ENCODE measurements at places on chromosomes 5 and 9.

GRCh38 chr9:18023332-18023731, 444.5 kb downstream of the SH3GL2 start:
- no peak for DNase-seq

DNA sequence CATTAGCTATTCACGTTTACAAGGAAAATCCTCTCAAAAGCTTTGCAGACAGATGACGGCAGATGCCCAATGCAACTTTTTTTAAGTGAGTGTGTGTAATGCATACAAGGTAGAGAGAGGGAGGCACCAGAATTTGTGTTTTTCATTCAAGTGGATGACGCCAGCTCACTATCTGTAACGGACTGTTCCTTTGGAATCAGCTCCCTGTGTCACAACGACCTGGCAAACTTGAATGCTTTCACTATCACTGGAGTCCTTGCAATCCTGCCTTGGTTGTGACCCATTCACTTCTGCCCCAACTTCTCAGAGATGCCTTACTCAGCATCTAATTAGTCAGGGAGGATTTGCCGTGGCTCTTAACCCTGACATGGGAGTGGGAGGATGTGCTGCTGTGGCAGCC, 148.5 kb downstream of the BNC2 start:
- DNase-seq = no peak

- DNase-seq = no peak
Observed at GRCh38 chr9:119368681-119369581, at the start of gene BRINP1. Gene BRINP1, minus strand, starts transcription at chr9:119369435. Its CDS starts 56,080 bp downstream, at chr9:119313355.

DNA sequence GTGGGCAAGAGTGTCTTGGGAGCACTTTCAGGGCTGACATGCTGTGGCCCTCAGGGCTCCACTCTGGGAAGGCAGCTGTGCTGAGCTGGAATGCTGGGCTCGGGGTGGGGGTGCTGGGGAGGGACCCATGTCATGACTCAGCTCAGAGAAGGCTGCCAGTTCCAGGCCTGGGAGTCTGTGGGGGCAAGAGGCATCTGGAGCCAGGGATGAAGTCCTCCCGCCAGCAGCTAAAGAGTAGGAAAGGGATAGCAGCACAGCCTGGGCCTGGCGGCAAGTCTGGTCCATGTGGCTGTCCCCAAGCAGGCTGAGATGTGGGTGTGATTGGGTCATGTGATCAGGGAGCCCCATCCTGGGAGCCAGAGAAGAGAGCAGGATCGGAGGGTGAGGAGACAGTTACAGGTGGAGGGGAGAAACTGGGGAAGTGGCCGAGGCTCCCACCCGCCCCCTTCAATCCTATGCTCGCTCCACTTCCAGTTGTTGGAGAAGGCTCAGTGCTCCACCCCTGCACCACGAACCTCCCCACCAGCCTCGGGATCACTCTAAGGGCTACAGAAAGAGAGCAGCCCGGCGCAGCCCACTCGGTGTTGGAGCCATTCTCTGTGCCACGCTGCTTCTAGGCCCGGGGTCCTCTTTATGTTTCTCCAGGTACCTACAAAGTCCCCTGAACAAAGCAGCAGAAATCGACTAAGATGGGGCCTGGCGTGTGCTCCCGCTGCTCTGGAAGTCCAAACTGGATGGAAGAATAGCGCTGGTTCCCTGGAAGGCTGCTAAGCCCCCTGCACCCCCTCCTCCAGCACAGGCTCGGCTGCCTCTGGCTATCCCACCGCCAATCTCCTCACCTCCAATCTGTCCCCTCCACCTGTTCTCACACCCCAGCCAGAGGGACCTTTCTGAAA, 12.0 kb downstream of the PDGFRB start:
- no peak for DNase-seq

- DNase-seq = no peak
Observed at GRCh38 chr9:116796669-116797068, 109.6 kb downstream of the TRIM32 start.

- no peak for DNase-seq
Observed at GRCh38 chr9:92650839-92651621, 18.9 kb downstream of the IPPK start.

DNA sequence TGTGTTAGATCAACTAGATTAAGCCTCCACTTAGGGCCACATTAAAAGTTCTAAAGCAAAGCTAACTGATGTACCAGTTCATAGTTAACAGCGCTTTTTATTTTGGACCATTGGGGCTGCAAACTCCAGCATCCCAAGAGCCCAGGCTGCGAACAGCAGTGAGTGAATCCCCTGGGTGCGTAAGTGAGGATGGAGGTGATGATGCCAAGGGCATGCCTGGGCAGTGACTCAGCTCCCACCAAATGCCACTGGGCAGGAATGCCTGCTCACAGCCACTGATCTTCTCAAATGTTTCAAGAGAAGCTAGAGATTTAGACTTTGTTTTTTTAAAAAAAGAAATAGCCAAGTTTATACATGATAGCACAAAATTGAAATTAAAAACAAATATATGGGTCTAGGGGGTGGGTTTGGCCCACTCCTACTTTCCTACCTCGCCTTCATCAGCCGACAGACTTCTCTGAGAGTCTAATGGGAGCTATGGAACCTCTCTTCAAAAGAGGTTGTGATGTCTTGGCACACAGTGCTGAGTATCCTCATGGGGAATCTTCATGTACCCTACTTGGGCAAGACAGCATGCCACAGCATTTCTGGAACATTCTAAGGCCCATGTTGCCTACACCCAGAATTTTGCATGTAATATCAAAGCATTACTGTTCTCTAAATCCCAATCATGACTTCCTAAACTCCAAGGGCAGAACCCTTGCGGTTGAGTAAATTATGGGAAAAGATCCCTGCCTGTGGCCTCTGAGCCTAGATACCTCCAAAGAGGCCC, 398.1 kb downstream of the EBF1 start:
- no peak for DNase-seq

DNA sequence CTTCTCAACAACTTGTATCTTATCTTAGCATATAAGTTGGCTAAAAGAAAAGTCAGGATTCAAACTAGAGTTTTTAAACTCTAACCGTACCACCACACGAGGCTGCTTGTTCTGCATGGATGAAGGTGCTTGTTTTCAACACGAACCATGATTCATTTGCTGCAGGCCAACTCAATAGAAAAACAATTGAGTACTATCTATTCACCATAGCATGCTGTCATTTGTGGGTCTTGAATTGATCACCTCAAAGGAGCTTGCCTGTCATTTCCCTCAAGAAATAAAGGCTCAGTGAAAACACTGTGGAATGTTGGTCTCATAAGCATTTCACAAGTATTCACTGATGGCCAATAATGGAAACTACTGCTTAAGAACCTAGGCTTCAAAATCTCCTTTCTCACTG, 21.0 kb upstream of the GRIA1 start:
- no peak for DNase-seq

DNA sequence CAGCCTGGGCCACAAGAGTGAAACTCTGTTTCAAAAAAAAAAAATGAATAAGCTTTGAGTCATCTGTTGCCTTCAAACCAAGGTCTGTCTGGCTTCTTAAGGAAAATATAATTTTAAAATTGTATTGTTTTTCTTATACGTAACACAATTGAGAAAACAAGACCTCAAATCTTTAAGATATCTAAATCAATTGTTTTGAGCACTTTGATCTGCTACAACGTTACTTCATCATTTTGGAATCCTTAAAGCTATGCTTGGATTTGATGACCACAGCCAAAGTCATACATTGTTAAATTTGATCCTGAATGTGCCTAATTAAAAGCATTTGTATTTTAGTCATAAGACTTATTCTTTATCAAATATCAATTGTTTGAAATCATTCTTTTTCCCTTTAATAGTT, 37.7 kb upstream of the VCAN start:
- DNase-seq = no peak

GRCh38 chr5:142717582-142718215, 31.8 kb upstream of the FGF1 start:
- no peak for DNase-seq

DNA sequence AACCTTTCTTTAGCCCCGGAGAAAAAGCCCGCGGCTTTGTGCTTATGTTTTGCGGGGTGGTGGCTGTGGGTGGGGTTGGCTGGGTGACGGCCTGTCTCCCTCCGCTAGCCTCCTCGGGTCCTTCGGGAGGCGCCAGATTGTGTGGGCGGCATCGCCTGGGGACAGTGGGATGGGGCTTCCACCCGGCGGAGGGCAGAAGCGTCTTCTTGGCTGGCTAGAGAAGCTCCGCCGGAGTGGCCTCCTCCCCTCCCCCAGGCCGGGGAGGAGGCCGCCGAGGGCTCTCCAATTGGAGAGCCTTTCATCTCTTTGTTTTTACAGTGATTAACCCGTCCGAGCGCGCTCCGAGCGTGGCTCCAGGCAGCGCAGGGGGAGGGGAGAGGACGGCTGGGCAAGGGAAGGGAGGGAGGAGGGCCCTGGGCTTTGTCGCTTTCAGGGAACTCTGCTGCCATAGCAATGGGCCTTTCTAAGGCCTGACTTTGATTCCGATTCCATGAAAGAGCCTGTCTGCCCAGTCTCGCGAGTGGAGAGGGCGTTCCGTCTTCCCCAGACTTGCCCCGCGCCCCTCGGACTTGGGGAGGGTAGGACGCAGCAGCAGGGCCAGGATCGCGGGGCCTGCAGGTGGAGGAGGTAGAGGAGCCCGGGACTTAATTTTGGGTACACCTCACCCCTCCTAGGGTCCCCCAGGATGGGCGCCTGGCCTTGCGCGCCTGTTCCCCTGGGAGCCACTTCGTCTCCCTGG, 36.7 kb upstream of the TIFAB start:
- no peak for DNase-seq

GRCh38 chr9:137083394-137084004, 3.3 kb upstream of the MAN1B1 start:
- no peak for DNase-seq

DNA sequence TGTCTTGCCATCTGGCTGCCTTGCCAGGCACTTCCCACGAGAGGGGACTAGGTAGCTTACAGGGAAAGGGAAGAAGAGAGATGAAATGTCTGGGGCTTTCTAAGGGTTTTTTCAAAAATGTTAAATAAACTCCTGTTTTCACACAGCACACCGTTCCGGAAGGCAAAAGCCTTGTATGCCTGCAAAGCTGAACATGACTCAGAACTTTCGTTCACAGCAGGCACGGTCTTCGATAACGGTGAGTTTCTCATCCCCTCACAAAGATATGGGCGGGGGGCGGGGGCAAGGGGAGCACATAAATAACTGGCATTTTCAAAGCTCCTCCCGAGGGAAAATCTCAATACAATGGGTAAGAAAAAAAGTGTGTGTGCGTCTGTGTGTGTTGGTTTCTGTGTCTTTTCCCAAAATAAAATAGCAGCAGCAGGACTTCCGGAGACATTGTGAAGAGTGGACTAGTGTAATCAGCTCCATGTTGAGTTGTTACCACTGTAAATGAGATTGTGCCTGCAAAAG, 189.6 kb downstream of the NR3C1 start:
- no peak for DNase-seq

- DNase-seq = no peak
Observed at GRCh38 chr9:130183133-130183762, 11.0 kb downstream of the NCS1 start.

GRCh38 chr5:172129256-172129910, 58.6 kb downstream of the STK10 start:
- no peak for DNase-seq

GRCh38 chr9:97503862-97504210, 2.4 kb downstream of the TMOD1 start:
- no peak for DNase-seq

GRCh38 chr5:82111191-82111590, 139.4 kb downstream of the ATG10 start:
- no peak for DNase-seq

DNA sequence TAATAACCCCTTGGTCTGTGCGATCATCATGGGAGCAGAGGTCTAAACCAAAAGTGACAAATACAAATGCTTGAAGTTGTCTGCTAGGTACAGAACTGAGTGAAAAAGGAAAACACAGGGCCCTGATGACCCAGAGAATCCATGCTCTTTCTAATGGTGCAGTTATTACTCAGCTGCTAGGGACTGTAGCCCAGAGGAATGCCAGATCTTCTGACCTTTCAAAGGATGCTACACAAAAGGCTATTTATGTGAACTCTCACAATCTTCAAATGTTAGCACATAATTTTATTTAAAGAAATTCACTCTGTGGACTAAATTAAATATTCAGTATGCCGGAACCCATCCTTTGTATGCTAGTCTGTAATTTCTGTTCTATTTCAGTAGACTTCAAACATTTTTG, 79.9 kb downstream of the PRR16 start:
- DNase-seq = no peak

GRCh38 chr5:171697221-171698102, 88.2 kb upstream of the SMIM23 start:
- no peak for DNase-seq

DNA sequence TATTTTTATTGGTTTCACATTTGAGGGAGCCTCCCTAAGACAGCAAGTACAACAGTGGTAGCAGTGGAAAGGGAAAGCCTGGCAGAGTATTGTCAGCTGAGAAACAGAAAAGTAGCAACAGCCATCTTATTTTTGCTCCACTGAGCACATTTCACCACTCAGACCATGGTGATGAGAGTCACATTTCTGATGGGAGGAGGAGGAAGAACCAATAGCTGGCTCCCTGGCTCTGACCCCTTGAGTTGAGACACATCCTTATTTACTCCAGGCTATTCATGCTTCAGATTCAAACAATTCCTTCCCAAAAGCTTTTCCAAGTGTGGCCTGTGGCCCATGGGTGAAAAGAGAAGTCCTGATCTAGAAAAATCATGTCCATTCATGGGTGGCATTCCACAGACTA, 236.3 kb downstream of the ARHGAP26 start:
- no peak for DNase-seq

DNA sequence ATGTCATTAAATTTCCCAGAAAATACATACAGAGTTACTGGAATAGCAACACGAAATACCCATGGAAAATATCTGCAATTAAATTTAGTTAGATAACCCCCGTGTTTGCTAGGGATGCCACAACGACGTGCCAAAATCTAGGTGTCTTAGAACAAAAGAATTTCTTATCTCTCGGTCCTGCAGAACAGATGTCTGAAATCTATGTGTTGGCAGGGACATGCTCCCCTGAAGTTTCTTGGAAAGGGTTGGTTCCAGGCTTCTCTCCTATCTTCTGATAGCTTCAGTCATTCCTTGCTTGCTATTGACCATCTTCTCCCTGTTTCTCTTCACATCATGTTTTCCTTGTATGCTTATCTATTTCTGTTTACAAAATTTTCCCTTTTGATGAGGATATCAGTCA, 1067.0 kb downstream of the CDH18 start:
- no peak for DNase-seq

GRCh38 chr9:77938163-77938562, 93.4 kb downstream of the GNAQ start:
- DNase-seq = no peak

- no peak for DNase-seq
Observed at GRCh38 chr9:109325089-109325488, 4.2 kb upstream of the EPB41L4B start.

GRCh38 chr5:39570403-39571027, 145.7 kb upstream of the DAB2 start:
- no peak for DNase-seq

DNA sequence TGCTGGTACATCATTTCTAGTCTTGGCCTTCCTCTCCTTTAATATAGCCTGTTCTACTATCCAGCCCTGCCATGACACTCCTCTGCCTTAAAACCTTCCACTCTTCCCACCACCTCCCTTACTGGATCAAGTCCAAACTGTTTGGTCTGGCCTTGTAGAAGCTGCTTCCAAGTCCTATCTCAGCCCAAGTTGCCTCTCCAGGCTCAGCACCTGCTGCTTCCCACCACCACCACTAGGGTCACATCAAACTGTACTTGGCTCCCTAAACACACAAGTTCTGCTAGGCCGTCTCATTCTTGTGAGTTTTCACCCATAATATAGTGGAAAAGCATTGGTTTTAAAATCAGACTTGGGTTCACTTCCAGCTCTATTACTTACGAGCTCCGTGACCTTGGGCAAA, 1.4 kb downstream of the NDUFA8 start:
- DNase-seq = no peak
